ENCODE measurements at places on chromosomes 5 and 9.

DNA sequence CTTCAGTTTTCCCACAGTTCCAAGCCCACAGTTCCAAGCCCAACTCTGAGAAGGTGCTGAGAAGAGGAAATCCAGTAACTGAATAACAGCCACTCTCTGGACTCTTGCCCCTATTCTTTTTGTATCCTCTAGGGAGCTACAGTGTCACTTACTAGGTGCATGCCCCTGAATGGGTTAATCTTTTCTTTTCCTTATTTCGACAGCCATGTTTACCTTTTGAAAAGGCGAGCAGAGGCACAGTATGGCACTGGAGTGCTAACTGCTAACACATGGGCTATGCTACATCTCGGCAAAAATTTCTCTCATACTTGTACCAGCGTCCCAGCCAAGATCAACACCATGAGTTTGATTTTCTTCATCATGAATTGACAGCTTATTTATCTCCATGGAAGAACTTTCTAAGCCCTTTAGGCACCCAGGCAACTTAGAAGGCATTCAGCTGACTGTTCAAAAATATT lies 222.6 kb downstream of the EBF1 start:
- no peak for DNase-seq

DNA sequence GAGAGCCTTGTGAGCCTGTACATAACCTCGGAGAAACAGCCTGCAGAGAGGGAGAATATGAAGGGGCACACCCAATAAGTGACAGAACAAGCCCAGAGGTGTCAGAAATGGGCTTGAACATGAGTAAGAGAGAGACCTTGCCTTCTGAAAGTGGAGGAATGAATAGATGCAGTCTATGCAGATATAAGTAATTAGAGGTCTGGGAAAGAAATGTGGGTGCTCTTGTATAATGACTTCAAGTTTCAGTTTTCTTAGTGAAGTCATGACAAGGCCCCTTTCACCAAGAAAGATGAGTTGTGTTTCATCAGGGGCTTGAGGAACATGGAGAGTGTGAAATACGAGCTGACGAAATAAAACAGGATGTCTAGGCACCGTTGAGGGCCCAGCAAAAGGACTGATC lies 15.1 kb downstream of the GRAMD2B start:
- no peak for DNase-seq

DNA sequence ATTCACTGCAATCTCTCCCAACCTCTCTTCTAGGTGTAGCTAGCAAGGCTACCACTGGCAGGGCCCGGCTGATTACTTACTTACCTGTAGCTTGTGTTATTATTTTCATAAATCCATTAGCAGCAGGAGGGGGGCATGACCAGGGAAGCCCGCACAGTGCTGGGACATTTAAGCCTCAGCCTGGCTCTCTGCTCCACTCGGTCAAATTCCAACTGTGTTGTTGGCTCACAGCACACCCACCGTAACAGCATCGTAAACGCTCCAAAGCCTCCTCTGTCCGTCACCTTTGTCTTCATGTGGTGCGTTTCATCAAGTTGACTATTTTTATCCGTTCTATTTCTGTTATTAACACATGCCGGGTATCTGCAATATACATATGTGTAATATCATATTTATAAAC lies 264.7 kb downstream of the NSG2 start:
- DNase-seq: no peak

- DNase-seq: peak; percentile 7
Measured at GRCh38 chr5:134175921-134176510, 734 bp downstream of the SKP1 start.

DNA sequence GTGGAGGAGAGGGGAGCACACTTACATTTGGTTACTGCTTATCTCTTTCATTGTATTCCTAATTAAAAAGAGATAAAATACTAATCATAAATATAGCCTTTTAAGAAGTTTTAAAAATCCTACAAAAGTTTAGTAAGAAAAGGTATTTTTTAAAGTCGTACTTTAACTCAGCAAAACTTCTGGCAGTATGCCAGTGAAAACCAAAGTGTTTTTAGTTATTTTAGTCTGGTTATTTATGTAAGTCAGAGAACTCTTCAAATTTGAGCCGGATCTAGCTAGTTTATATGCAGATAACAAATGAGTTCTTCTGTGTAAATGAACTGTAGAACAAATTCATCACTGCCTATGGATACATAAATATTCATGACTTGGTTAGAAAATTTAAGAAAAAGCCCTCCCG lies 36.5 kb upstream of the ANKDD1B start:
- no peak for DNase-seq

GRCh38 chr9:99257723-99258389 lies 35.8 kb downstream of the SEC61B start:
- no peak for DNase-seq

DNA sequence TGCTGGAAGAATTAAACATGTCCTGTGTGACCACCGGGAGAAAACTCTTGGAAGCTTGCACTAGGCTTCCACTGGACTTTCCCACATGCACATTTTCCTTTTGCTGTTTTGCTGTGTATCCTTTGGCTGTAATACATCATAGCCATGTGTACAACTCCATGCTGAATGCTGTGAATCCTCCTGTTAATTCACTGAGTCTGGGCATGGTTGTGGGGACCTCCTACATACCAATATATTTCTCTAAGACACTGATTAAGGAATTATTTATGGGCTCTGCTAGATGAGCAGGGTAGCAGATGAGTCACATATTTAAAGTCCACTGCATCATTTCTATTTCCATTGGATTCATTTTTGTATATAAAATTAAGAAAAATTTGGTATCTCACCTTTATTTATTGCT lies 220.1 kb downstream of the CYLC2 start:
- DNase-seq: no peak

- DNase-seq: no peak
Measured at GRCh38 chr9:37995348-37995737, 73.7 kb downstream of the SHB start.

- DNase-seq: no peak
Measured at GRCh38 chr9:94511134-94511954, 43.5 kb upstream of the PCAT7 start.

GRCh38 chr9:131287359-131287758 lies 2.2 kb upstream of the PLPP7 start:
- no peak for DNase-seq

- no peak for DNase-seq
Measured at GRCh38 chr5:174235221-174236011, 189.9 kb downstream of the NSG2 start.

DNA sequence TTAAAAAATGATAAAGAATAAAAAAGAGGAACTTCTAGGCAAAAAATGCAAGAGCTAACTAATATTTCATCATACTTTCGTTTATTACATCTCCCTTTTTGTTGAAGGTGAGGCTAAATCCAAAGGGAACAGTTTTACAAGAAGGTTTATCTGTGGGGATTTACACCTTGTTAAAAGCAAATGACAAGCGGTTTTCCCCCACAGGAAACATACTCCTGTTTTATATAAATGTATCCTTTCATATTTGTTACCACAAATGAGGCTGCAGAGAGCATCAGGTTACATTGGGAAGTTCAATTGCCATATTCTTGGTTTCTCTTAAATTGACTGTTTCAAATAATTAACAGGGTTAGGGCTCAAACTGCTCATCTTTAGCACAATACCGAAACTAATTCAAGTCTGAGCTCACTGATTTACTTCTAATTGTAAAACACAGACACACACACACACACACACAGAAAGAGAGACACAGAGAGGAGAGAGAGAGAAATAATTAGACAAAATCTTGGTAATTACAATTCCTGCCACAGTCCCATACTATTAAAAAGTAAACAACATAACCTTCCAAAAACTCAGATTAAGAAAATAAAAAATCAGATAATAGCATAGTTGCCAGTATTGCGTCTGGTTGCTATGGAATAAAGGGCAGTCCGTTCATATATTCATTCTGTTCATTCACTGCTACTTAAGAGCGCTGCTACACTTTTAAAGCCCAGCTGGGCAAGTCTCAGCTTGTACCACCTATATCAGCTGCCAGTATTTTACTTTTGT lies 17.1 kb downstream of the RFX3 start:
- no peak for DNase-seq

DNA sequence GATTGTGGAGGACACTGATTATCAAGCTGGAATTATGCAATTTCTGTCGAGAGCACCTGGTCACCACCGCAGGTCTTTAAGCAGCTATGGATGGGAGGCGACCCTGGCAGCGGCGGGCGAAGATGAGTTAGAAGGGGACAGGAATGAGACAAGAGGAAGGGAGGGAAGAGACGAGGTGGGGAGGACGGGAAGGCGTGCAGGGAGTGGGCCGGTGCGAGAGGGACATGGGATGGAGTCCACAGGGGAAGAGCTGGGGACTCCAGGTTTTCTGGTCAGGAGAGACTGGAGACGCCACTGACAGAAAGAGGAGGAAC lies 192.3 kb downstream of the MELK start:
- DNase-seq: no peak

- no peak for DNase-seq
Measured at GRCh38 chr5:121795511-121795910, 56.2 kb upstream of the FTMT start.

- no peak for DNase-seq
Measured at GRCh38 chr5:180338001-180338707, 15.0 kb downstream of the GFPT2 start.

DNA sequence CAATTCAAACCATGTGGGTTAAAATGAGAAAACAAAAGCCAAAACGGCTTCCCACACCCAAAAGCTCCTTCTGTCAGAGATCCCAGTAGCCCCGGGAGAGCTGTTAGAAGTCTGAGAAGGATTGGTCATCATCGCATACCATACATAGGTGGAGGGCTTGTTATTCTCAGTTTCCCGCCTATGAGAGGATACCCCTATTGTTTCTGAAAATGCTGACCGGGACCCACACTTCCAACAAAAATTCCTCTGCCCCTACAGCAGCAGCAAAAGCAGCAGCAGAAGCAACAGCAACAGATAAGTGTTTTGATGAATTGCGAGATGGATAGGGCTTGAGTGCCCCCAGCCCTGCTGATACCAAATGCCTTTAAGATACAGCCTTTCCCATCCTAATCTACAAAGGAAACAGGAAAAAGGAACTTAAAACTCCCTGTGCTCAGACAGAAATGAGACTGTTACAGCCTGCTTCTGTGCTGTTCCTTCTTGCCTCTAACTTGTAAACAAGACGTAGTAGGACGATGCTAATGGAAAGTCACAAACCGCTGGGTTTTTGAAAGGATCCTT lies at the start of gene TEK:
Gene TEK (plus strand): TSS at position 245 of the 561 bp plus-strand sequence. CDS start 366 bp downstream, outside the sequence.
- DNase-seq: no peak

GRCh38 chr9:112933696-112934095 lies 43.0 kb upstream of the SLC46A2 start:
- no peak for DNase-seq

- DNase-seq: no peak
Measured at GRCh38 chr5:123012321-123012720, 24.2 kb downstream of the PPIC start.

DNA sequence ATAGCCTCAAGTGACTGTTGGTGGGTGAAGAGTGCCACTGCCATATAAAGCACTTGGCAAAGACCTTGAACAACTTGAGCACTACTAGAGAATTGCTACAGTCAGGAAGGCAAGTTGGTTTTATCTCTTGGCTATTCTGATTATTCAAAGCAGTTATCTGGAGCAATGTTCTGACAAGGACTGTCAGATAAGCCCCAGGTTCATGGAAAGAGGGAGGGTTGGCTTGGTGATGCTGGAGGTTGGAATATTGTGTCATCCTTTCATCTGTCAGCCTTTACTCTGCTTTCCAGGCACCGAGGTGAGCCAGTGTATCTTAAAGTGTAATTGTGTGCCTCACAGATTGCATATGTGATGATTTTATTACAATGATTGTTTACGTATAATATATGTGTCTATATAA lies 548.4 kb upstream of the ZNF608 start:
- DNase-seq: no peak

GRCh38 chr9:35801328-35802128 lies 10.1 kb downstream of the NPR2 start:
- no peak for DNase-seq

DNA sequence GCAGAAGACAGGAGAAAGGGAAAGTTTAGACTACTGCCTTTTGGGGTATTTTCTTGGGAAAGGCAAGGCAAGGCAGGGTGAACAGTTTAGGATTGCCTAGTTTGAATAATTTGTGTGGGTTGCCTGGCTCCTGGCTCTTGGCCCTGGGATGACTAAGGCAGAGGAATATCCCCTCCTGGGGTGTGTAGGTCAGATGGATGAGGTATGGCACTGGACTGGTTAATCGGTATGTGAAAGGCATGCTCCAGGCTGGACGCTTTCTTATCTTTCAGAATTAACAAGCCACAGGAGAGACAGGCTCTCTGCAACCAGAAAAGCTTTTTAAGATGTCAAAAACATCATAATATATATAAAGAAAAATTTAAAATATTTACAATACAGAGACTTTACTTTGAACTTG lies 58.6 kb downstream of the STARD4 start:
- no peak for DNase-seq

GRCh38 chr5:137195483-137195882 lies 303.6 kb downstream of the SPOCK1 start:
- DNase-seq: no peak

DNA sequence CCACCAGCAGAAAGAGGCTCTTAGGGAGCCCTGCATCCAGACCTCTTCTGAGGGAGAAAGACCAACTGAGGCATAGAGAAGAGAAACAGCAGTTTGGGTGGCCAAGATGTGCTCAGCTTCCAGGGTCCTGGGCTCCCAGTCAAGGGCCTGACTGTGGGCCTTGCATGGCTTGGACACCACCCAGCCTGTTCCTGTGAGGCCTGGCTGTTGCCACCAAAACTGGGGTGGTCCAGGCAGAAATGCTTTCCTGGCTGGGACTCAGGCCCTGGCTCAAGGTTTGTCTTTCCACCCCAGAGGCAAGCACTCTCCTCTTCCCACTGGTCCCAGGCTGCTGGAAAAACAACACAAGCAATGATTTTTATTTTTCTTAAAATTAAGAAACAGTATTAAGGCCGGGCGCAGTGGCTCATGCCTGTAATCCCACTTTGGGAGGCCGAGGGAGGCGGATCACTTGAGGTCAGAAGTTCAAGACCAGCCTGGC lies 13.3 kb downstream of the MYOZ3 start:
- no peak for DNase-seq

GRCh38 chr9:75775166-75775565 lies 115.3 kb upstream of the PCSK5 start:
- DNase-seq: no peak

DNA sequence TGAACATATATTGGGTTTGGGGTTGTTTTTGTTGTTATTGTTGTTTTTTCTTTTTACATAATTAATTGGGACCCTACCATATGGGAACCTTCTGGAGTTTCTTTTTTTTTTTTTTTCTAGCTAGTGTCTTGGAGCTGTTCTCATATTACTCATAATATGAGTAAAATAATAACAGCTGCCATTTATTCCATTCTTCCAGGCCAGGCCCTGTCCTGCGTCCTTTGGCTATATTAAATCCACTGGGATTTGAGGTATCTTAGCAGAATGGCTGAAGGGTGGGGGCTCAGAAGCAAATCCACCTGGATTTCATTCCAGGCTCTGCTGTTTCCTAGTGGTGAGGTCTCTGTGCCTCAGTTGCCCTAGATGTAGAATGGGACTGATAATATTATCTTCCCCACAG lies 47.2 kb upstream of the RPL26L1 start:
- no peak for DNase-seq

GRCh38 chr5:65014769-65015168 lies 246.0 kb downstream of the CWC27 start:
- DNase-seq: no peak

- DNase-seq: no peak
Measured at GRCh38 chr5:83322273-83322924, 149.1 kb upstream of the VCAN start.

- DNase-seq: no peak
Measured at GRCh38 chr9:113370806-113371325, 5.9 kb downstream of the HDHD3 start.

Measured in PC-9 (cell line).